ENCODE measurements at places on chromosomes 3 and 15. TPM values are rescaled to one million over a fixed set of nuclear protein-coding genes. Genes with fewer than 3 reads are reported as not detected.

TUSC7 gene
- total RNA-seq = not detected

PLSCR2 gene
- 0.40 TPM for total RNA-seq

IL17RD gene
- 0.25 TPM for total RNA-seq

DNA sequence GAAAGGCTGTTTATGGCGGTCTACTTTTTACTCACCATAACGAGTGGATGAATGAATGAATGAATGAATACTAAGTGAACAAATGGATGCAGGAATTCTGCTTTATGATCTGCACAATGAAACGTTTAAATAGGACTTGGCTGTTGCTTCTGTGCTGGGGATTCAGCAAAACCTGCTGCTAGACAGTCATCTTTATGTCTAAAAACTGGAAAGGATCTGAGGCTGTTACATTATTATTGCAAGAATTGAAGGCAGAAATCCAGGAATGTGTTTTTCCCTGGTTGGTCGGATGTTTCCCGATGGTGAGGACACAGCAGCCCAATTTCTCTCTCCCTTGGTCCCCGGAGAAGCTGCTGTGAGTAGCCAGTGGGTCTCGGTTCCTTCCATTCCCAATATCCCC, 94.2 kb downstream of the GABRG3 start:
- no peak for DNase-seq

DNA sequence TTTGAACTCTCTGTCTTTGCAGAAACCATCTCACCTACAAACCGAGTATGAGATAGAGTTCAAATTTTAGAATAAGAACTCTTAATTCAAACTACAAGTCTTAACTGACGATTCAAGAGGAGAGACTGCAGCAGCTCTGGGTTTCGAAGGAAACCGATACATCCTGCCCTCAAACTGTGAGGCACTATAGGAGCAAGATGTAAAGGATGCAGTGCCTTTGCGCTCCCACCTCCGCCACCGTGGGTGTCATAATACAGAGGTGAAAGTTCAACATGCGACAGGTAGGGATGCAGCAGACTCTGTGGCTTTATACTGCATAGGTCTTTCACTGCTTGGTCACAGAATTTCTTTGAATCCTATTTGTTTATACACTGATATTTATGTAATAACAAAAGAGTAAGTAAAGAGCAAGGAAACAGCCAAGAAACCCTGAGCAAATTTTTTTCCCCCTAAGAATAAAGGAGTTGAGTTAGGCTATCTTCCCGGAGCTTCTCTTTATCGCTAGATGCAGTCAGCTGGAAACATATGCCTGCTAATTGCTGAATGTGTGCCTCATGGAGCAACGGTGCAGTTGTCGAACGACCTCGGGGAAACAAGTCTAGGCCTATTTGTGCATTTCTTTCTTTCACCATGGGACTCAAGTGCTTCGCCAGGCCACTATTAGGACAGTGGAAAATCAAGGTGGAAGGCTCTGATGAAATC, 1097.6 kb upstream of the CFAP20DC start:
- DNase-seq = no peak

DNA sequence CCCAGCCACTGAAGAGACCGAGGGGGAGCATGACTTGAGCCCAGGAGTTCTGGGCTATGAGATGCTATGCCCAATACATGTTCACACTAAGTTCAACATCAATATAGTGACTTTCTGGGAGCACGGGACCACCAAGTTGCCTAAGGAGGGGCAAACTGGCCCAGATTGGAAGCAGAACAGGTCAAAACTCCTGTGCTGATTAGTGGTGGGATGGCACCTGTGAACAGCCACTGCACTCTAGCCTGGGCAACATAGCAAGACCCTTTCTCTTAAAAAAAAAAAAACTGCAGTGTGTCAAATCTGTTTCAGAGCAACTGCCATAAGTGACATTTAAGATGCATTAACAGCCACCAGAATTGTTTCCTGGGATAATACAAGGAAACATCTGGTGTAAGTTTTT, 9.8 kb downstream of the HES1 start:
- DNase-seq = no peak

- no peak for DNase-seq
Observed at GRCh38 chr3:2465842-2466241, 367.2 kb downstream of the CNTN4 start.

Data from K562 (cell line).